ENCODE measurements at places on chromosomes 16 and 17.
A peak's percentile ranks its signal among the peaks of the same experiment; 100 is the strongest.

GRCh38 chr17:8963647-8964258 lies 1.8 kb downstream of the PIK3R5 start:
- no peak for DNase-seq

DNA sequence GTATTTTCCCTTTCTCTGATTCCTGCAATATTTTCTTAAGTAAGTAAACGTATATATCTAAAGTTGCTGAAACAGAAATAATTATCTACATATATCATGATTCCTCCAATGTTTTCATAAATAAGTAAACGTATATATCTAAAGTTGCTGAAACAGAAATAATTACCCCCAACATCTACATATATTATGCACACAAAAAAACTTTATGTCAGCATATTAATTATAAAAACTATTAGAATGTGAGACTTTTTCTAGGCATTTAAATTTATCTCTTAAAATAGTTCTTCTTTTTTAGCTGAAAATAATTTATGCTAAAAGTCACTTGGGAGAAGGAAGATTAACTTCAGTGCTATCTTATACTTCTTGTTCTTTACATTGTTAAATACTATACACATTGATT lies 88.5 kb downstream of the WNT3 start:
- DNase-seq: no peak

GRCh38 chr16:52408191-52408845 lies 138.6 kb downstream of the TOX3 start:
- no peak for DNase-seq

- no peak for DNase-seq
Measured at GRCh38 chr16:89039756-89040155, 53.9 kb upstream of the ACSF3 start.

- no peak for DNase-seq
Measured at GRCh38 chr16:66479661-66480264, 52.7 kb downstream of the BEAN1 start.

GRCh38 chr16:88804552-88805339 lies 1.2 kb downstream of the CDT1 start:
- no peak for DNase-seq

DNA sequence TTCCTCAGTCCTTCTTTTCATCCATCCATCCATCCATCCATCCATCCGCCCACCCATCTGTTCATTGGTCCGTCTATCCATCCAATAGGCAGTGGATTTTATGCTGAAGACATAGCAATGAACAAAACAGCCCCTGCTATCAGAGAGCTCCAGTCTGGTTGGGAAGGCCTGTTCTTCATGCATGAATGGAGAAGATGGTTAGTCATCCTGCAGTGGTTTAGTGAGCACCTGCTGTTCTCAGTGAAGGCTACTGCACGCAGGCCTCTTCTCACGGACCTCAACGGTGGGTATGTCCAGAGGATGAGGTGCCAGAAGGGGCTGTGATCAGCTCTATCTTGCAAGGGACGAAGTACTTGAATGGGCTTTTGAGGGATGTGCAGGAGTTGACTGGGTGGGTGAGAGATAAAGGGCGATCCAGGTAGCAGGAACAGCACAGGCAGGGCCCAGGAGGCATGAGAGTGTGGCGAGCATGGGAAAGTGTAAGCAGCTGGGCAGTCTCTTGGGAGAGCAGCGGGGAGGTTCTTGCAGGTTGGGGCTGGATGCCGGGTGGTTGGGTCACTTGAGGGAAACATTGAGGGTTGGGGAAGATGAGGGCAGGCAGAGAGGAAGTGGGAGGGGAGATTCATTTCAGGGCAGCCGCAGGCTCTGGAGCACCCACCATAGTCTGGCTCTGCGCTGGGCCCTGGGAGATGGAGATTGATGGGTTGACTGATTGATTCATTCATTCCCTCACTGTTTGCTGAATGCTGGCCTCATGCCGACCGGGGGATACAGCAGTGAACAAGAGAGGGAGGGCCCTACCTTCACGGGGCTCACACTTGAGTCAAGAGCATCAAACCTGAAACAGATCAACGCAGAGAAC lies 115.0 kb upstream of the CIBAR2 start:
- no peak for DNase-seq

DNA sequence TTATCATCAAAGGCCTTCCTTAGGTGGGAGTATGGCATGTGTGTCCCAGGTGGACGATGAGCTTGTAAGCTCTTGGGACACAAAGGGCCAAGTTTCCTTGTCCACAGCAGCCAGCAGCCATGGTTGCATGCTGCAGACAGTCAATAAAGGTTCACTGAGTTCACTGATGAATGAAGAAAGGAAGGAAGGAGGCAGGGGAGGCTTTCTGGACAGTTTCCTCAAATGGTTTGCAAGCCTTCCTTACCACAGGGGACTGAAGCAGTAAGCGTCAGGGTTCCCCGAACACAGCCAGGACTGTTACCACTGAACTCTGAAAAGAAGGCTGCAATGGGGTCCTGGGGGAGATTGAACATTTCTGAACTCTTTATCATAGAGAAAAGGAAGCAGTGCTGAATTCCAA lies 111.1 kb downstream of the GAS7 start:
- DNase-seq: no peak

GRCh38 chr17:49342575-49342936 lies 19.5 kb downstream of the ZNF652 start:
- no peak for DNase-seq

- DNase-seq: no peak
Measured at GRCh38 chr17:33786478-33786877, 468.6 kb upstream of the CCL2 start.

GRCh38 chr17:17379197-17379991 lies 76.2 kb downstream of the NT5M start:
- DNase-seq: no peak

DNA sequence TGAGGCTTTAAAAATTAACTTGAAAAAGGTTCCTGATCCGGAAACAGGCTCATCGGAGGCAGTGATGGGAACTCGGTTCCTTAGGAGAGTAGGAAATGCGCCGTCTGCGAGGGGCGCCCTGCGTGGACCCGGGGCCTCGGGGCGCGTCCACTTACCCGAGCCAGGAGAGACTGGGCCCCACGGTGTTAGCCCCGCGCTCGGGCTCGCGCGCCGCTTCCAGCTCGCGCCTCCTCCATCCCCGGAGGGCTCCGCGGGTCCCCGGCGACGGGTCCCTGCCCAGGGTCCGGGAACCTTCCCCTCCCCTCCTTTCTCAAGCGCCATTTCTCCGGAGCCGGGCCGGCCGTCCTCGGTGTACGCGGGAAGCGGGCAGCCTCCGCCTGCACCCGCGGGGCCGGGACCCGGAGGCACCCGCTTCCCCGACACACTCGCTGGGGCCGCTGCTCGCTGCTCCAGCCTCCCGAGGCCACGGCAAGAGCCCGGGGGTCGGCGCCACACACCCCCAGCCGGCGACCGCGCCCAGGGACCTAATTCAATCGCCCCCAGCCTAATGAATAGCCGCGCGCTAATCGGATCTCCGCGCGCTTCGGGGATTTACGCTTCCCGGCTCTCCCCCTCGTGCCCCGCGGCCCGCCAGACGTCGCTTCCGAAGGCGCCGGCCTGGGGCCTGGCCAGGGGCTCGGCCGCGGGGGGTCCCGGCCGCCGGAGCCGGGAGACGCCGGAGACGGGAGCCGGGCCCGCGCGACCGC lies 2.2 kb upstream of the BAHCC1 start:
- DNase-seq: no peak

GRCh38 chr16:2341456-2342447 lies 1.2 kb upstream of the ABCA3 start:
- no peak for DNase-seq

GRCh38 chr17:64441772-64442540 lies 7.0 kb upstream of the MILR1 start:
- DNase-seq: no peak

GRCh38 chr16:57028086-57028485 lies 38.7 kb downstream of the NLRC5 start:
- DNase-seq: no peak

DNA sequence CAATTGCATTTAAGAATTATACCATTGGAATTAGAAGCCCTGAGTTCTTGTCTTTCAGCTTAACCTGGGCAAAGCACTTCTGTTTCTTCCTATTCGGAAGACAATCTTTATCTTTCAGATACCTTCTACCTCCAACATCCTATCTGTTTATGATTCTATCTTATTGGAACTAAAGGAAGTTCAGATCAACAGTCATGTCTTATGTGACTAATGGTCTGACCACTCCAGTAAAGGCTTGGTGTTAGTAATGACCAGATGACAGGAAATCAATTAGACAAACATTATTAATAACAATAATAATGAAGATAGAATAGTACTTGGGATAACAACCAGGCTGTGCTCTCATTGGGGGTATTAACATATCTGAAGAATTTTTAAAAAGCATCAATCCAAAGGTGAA lies 11.3 kb downstream of the HS3ST3A1 start:
- DNase-seq: no peak

DNA sequence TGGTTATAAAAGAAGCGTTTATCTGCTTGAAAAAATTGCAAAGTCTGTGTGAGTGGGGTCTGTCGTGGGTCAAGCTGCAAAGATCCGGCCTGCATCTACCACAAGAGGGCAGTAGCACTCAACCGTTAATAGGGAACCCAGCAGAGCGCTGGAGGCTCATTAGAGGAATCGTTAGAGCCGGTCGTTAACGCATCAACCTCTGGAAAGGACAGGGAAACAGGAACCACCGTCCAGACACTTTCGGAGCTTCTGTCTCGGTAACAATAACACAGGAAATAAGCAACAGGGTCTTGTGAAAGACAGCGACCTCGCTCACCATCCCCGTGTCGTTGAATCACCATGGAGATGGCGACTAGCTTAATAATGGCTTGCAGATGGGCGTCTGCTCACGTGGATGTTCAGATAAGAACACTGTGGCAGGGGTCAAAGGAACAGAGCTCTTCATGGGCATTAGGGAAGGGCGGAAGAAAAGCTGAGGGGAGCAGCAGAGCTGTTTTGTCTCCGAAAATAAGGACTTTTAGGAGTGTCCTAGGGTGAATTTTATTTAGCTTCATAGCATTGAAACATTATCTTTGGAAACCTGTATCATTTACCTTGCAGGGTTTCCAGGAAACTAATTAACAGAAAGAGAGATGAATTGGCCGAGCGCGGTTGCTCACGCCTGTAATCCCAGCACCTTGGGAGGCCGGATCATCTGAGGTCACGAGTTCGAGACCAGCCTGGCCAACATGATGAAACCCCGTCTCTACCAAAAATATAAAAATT lies 11.9 kb upstream of the NSRP1 start:
- DNase-seq: peak; percentile 98

DNA sequence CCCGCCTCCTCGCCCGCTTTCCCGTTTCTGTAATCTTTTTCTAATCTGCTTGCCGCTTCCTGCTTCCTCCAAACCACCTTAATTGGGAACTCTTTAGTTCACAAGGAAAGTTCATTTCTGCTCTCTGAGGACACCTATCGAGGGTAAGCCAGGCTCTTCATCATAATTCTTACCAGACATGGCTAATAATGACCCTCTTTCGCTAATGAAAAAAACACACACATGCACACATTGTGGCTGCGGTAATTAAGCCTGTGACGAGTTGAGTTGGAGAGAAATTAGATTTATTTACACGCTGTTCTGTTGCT lies 100.6 kb downstream of the ZNF423 start:
- DNase-seq: no peak

DNA sequence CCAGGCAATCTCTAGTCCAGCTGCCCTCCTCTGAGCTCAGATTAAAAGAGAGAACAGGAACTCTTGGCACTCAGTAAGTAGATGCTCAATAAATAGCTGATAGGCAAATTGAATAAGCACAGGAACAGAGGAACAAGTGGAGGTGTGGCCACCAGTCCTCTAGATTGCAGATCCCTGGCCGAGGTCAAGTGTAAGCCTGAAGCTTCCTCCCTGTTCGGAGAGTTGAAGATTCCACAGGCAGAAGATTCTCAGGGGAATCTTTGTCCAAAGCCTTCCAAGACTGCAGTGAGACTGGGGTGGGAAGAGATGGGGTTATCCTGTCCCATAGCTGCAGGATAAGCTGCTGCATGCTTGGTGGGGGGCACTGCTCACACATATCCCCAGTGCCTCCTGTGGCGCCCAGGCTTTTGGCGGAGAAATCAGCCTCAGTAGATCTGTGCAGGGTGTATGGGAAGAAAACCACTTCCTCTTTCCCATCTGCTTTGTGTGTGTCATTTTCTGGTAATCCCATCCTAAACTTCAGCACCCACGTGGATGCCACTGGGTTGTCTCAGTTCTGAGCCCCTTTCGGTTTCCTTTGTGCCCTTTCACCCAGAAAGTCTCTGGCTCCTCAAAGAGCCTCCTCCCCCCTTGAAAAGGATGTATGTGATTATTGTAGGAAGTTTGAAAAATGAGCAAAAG lies 12.1 kb downstream of the CD300A start:
- DNase-seq: no peak

- no peak for DNase-seq
Measured at GRCh38 chr16:78220571-78220970, 121.1 kb downstream of the WWOX start.

Measured in NCI-H748 treated with DMSO at 0.1 percent for 48 hours (cell line).